Stimulated activated CD4-positive, alpha-beta T cell treated with anti-CD3 and anti-CD28 coated beads, TNF-alpha, amount 100 ng/mL, for 24 hours (primary cell): ENCODE measurements at places on chromosomes 1 and 21.

DNA sequence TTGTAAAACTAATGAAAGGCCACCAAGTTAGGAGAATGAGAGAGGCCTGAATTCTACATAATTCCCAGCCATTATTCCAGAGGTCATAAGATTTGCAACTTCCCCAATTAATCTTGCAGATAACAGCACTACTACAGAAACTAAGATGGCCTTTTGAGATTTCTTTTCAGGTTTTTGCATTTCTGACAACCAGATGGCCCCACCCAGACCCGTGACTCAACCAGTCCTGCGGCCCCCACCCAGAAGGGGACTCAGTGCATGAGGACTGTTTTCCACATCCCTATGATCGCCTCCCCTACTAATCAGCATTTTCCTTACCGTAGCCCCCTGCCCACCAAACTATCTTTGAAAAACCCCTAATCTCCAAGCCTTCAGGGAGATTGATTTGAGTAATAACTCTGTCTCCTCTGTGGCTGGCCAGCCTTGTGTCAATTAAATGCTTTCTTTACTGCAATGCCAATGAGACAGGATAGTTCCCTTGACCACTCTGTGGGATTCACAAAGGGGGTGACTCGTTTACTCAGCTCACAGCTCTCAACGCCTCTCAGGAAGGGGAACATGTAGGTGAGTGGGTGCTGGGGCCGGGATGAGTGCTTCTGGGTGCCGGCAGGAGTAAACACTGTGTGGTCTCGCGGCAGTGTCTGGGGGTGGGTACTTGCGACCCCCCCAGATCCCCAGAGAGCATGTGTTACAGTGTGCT is 10.5 kb upstream of the CNIH3 start:
- DNase-seq = no peak

- DNase-seq = no peak
These were observed 113.1 kb upstream of the BMP8A start for GRCh38 chr1:39378377-39378776.

DNA sequence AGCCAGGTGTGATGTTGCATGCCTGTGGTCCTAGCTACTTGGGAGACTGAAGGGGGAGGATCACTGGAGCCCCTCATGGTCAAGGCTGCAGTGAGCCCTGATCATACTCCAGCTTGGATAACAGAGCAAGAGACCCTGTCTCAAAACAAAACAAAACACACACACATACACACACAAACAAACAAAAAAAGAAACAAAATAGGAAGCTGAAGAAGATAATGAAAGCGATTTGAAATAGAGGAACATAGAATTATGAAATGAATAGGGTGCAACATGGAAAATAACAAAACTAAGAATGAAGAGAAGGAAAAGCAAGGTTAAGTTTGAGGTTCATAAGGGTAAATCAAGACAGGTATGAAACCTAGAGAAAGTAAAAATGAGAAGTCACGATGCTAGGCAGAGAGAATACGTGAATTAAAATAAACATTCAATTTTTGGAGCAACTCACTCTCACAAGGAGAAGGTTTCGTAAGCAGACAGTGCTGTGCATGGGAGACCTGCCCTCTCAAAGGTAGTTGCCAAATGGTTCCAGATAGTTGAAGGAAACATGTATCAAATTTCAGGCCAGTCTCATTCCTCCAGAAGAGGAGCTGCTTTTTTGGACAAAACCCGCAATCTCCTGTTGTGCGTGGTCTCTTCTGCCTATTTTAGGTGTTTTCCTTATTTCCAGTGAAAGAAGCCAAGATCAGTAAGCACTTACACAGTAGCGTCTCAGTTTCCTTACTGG is 3.3 kb downstream of the CD46 start:
- no peak for DNase-seq

DNA sequence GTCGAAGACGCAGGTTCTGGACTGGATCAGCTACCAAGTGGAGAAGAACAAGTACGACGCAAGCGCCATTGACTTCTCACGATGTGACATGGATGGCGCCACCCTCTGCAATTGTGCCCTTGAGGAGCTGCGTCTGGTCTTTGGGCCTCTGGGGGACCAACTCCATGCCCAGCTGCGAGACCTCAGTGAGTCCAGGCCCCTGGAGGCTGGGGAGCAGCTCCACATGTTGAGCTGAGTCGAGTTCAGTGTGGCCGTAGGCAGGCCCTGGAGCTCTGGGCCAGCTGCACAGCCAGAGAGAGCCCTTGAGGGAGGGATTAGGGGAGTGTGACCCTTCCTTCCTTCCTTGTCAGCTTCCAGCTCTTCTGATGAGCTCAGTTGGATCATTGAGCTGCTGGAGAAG is 1.6 kb downstream of the ELF3 start:
- DNase-seq = no peak

DNA sequence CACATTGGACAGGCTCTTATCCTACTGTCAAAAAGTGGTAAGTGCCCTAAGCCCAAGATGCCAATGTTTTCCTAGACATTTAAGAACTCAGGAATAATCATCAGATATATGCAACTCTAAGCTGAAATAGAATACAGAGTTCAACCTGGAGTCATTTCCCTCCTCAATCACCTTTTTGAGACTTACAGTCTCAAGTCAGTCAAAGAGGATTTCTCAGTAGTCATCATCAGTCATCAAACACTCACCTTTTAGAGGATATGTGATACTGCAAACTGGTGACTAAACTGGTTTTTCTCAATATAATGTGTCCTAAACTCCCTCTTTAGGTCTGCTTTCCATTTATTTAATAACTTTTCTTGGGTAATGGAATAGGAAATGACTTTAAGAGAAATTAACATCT is 145.3 kb upstream of the ADAMTS5 start:
- DNase-seq = no peak

DNA sequence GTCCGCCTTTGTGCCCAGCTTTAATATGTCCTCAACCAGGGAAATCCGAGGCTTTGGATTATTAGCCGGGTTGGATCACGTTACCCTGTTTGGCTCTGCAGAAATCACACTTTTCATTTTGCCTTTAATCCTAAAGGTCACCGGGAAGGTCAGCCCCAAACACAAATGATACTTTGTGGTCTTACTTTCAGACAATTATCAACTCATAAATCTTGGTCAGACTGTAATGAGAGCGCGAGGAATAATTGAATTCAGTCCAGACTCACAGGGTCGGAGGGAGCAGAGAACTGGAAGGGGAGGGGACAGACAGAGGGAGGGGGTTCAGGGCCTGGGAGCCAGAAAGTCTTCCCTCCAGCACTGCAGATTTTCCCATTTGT is 91.7 kb upstream of the NFIA start:
- DNase-seq = no peak

DNA sequence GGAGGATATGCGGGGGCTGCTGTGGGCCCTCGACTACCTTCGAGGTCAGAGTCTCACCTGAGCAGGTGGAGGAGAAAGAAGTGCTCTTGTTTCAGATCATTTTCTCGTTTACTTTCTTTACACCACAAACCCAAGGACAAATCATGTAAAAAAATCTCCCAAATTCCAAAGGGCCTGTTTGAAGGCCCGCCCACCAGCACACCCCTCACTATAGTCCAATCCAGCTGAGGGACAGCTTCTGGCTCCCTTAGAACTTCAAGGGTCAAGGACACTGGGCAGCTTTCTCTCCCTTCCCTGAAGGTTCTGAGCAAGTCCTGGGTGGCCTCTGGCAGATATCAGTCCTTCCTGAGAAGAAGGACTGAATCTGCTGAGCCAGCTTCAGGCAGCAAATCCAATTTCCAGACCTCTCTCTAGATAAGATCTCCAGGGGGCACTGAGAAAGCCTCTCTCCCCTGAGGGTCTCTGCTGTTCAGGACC is 5.5 kb downstream of the STK40 start:
- no peak for DNase-seq

DNA sequence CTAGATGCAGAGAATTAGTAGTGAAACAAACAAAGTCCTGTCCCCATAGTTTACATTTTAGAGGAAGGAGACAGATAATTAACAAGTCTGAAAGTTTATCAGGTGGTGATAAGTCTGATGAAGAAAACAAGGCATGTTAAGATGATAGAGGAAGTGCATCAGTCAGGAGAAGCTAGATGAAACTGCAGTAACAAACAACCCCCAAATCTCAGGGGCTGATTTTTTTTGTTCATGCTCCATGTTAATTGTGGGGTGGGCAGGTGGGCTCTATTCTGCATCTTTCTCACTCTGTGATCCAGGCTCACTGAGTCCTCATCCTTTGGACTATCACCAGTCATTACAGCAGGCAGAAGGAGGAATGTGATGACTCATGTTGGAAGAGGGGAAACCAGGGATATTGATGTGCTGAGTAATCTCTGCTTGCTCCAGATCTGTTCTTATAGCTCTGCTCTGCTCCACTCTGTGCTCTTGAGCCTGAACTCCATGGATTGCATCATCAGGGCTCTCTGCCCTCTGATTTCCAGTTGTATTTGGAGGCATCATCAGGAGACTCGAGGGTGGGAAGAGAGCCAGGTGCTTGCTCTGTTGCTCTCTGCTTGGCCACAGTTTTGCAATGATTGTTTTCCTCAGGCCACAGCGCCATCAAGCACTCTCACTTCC is 166.9 kb downstream of the IER5 start:
- no peak for DNase-seq

DNA sequence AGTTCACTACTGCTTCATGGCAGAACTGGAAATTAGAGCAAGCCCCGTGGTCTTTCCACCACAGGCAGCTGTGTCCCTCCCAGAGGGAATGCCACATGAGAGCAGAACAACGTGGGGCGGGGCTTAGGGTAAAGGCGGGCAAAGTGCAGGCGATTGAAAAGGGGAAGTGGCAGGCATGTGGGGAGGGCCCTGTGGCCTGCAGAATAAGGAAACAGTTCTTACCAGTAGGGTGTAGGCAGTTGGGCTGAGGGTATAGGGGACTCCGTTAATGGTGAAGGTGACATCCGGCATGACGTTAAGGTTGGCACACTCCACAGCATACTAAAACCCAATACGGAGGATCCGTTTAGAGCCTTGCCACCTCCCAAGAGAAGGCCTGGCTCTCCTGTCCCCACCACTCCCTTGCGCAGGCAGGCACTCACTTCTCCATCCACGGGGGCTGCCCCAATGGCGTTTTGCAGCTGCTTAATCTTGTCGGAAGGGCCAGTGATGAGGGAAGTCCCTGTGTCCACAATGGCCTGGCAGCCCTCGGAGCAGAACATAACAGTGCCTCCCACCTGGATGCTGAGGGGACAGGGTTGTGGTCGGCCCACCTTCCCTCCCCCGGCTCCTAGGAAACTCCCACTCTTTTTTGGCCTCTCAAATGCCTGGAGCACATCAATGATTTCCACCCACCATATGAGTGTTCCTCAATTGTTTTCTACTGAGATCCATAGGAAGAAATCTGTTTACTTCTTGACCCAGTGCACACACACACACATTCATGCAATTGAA is 9.1 kb upstream of the RAB7B start:
- no peak for DNase-seq

DNA sequence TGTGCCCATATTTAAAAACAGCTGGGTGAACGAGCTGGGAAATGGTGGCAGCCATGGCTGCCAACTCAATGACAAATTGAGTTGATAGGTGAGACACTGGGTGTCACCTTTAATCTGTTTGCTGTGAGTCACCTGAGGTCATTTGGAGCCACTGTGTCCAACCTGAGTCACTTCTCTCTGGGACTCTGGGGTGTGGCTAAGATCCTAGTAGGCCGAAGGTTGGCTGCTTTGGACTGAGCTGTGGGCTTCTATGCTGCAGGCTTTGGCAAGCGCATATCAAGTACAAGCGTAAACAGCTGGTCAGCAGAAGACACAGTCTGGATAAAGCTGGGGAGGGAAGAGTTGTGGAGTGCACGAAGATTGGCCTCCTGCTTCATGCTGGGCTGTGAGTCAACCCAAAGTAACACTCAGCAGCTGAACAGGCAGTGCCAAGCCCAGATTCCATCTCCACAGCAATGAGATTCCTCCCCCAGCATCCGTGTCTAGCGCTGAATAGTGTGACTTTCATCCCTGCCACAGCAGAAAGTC is 24.0 kb downstream of the TEX35 start:
- no peak for DNase-seq

DNA sequence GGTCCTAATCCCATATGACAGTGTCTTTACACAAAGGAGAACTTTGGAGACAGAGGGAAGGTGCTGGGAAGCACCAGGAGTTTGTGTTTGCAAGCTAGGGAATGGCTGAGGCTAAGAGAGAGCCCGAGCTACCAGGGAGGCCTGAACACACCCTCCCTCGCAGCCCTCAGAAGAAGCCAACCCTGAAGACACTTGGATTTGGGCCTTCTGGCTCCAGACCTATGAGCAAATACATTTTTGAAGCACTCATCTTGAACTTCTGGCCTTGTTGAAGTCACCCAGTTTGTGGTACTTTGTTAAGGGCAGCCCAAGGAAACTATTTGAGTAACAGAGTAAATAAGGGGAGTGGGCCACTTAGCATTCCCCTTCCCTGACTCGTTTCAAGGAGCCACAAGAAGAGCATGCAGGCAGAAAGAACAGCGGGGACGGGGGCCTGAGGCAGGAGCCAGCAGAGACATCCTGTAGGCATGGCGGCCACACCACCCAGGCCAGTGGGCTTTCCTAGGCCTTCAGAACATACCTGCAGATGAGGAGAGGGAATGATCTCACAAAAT is 13.2 kb upstream of the QSOX1 start:
- no peak for DNase-seq

GRCh38 chr1:7454052-7454815 is 316.9 kb upstream of the VAMP3 start:
- no peak for DNase-seq

GRCh38 chr1:84442256-84442655 is 36.8 kb upstream of the RPF1 start:
- DNase-seq = no peak

GRCh38 chr21:26212220-26212619 is 41.6 kb upstream of the APP start:
- no peak for DNase-seq

DNA sequence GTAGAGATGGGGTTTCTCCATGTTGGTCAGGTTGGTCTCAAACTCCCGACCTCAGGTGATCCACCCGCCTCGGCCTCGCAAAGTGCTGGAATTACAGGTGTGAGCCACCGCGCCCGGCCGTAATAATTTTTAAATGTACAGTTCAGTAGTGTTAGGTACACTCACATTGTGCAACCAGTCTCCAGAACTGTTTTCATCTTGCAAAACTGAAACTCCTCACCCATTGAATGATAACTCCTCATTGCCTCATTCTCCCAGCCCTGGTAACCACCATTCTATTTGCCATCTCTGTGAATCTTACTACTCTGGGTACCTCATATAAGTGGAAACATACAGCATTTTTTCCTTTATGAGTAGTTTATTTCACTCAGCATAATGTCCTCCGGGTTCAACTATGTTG is 3.4 kb downstream of the NLRP3 start:
- no peak for DNase-seq

GRCh38 chr1:58727364-58727763 is 27.5 kb upstream of the MYSM1 start:
- no peak for DNase-seq

- DNase-seq = no peak
These were observed 203.0 kb downstream of the GRIK3 start for GRCh38 chr1:36831186-36831810.

DNA sequence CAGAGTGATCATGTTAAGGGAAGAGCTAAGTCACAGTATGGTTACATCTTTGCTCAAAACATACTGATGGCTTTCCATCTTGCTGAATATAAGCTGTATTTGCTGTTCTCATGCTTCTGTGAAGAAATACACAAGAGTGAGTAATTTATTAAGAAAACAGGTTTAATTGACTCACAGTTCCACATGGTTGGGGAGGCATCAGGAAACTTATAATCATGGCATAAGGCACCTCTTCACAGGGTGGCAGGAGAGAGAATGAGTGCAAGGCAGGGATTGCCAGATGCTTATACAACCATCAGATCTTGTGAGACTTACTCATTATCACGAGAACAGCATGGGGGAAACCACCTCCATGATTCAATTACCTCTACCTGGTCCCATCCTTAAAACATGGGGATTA is 24.4 kb upstream of the RGS5 start:
- DNase-seq = no peak
